Right renal cortex interstitium (tissue), 3 donors: ENCODE measurements at places on chromosomes 2 and 18. TPM values are rescaled to one million over a fixed set of nuclear protein-coding genes. Genes with fewer than 3 reads are reported as not detected.

Gene SKOR2
- polyA plus RNA-seq = not detected

Gene SAG
- 0.16 TPM for polyA plus RNA-seq

Gene NGEF
- 2.7 TPM for polyA plus RNA-seq

Gene BOLL
- 0.07 TPM for polyA plus RNA-seq

Gene RAD51AP2
- polyA plus RNA-seq = 0.20 TPM
